ENCODE measurements at places on chromosomes 6 and 20.

DNA sequence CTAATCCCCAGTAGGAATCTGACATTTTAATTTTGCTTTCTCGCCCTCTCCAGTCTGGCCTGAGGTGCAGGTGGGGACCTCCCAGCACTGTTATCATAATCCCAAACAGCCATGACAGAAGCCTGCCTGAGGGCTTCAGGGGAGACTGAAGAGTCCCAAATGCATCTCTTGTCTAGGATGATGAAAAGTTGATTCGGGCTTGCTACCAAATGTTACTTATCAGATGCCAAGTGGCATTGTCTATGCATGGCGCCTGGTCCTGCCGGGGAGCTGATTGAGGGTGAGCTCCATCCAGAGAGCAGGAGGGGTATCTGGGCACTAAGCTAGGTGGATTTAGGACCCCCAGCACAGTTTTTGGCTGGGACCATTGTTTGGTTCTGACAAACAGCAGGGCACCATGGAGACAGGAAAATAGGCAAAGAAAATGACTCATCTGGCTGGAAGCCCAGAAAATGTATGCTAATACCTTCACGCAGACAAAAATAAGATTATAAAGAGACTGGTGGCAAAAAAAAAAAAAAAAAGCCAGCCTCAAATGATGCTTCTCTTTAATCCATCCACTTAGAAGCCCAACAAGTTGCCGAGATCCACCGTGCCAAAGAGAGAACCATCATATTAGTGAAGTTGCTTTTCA is 513.7 kb upstream of the SULF2 start:
- peak; percentile 26 for DNase-seq

DNA sequence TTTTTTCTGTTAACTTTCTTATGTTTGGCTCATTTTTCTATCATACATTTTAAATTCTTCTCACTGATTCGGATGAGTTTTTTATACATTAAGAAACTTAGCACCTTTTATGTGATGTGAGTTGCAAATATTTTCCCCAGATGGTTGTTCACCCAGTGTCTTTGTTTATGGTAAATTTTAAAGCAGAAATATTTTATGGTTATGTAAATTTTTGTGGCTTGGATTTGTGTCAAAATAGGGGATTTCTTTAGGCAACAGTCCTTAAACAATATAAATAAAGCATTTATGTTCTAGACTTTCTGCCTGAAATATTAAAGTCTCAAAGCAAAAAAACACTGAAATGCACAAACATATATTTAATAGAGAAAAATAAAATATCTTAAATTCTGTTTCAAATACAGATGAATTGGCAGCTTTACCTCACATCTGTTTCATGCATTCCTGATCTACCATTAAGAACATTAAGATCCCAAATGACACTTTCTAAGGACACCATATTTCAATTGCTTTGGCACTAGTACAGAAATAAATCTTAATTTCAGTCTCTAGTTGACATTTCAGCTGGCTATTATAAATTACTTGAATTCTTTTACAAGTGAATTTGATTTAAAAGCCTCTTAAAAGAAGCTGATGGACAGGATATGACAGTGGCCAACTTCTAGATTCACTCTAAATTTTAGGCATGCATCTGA is 646.6 kb downstream of the HACE1 start:
- no peak for DNase-seq

- no peak for DNase-seq
Measured at GRCh38 chr6:55016261-55016660, 158.1 kb upstream of the HCRTR2 start.

GRCh38 chr6:149277621-149278020 is 39.9 kb upstream of the TAB2 start:
- no peak for DNase-seq

GRCh38 chr6:167580619-167580911 is 246.1 kb upstream of the AFDN start:
- no peak for DNase-seq

- DNase-seq, result no peak
Measured at GRCh38 chr6:118537574-118537973, 10.5 kb upstream of the PLN start.

GRCh38 chr6:145498425-145498824 is 236.9 kb downstream of the EPM2A start:
- no peak for DNase-seq

- no peak for DNase-seq
Measured at GRCh38 chr20:59019217-59019616, at the start of gene TUBB1. TSS of gene TUBB1 (plus strand) at chr20:59019429. CDS start at chr20:59019523, 94 bp downstream.

DNA sequence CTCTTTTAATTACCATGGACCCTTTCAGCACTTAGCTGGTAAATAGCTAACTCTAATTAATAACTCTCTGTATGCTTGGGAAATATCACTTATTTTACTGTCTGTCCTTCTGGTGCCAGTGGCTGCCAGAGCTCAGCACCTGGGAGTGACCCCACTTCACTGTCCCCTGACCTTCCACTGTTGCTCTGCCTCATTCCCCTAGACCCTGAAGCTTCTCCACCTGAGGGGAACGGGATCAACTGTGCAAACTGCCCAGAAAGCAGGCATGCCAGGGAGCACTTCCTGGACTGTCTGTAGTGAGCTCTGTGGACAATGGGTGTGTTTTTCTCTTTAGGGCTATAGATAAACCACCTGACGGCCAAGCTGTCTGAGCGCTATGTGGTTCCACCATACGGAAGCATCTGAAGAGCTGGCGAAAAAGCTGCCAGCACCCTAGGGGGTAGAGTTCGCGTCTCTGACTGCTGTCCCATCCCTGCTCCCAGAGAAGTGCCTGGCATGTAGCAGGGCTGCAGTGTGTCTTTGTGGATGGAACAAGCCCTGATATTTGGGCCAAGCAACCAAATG is 106.3 kb upstream of the FOXA2 start:
- DNase-seq, result no peak

GRCh38 chr6:24858177-24858653 is 59.5 kb upstream of the ARMH2 start:
- no peak for DNase-seq

GRCh38 chr20:10472871-10473270 is 37.8 kb downstream of the SLX4IP start:
- no peak for DNase-seq

DNA sequence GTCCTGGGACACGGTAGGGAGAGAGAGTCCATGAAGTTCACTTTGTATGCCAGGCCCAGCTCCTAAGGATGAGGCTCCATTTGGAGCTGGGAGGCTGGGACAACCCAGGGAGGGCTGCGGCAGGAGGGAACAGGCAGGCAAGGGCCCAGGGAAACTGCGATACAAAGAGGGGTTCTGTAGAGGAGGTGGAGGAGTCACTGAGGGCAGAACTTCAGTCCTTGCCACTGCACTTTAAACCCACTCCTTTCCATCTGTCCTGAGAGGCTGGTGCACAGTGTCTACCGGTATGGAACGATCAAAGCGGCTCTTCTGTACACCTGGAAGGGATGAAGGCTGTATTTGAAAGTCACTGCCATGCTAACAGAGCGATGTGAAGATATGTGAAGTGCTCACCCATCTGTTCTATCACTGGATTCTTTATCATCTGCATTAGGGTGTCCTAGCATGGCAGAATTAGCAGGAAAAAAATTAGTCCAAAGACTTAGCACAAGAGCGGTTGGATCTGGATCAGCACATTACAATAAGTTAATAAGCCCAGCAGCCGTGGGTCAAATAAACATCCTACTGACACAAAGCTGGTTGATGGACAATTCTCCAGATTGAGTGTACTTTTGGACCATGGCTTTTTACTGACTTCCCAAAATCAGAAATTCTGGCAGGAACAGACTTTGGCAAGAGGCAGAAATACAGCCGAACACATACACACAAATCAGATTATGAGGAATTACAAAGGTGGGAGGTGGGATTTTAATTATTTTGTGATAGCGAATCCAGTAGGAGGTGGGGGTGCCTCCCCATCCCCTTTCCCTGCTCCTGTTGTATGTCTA is 20.9 kb upstream of the ZFAND3 start:
- DNase-seq, result no peak

- DNase-seq, result no peak
Measured at GRCh38 chr20:51960047-51960675, 157.8 kb upstream of the SALL4 start.

GRCh38 chr6:169529931-169530751 is 171.7 kb downstream of the WDR27 start:
- DNase-seq, result no peak

GRCh38 chr20:46406986-46407670 is 713 bp upstream of the ELMO2 start:
- no peak for DNase-seq

GRCh38 chr6:12232339-12232738 is 57.8 kb upstream of the EDN1 start:
- peak; percentile 10 for DNase-seq

- peak; percentile 40 for DNase-seq
Measured at GRCh38 chr6:17233531-17233930, 47.6 kb upstream of the RBM24 start.

GRCh38 chr6:21869085-21869771 is 275.7 kb downstream of the SOX4 start:
- DNase-seq, result no peak

DNA sequence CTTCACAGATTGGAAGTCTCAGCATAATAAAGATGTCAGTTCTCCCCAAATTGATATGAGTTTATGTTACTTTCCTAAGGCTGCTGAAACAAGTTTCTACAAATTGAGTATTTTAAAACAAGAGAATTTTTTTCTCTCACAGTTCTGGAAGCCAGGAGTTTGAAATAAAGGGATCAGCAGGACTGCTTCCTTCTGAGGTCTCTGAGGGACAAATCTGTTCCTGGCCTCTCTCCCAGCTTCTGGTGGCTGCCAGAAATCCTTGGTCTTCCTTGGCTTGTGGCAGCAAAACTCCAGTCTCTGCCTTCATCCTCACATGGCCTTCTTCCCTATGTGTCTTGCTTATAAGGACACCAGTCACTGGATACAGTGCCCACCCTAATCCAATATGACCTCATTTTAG is 136.1 kb downstream of the TFAP2A start:
- DNase-seq, result no peak

All from H54 (cell line).